Endodermal cell (in vitro differentiated cells): ENCODE measurements at places on chromosomes 4 and X. TPM values are rescaled to one million over a fixed set of nuclear protein-coding genes. Genes with fewer than 3 reads are reported as not detected.
A peak's percentile ranks its signal among the peaks of the same experiment; 100 is the strongest.

Gene FOXP3
- 0.28 to 0.53 TPM (median 0.34 TPM) in 3 replicates for total RNA-seq

Gene FRMD7
- not detected in 3 replicates for total RNA-seq

Gene ETDA
- total RNA-seq, result not detected in 2 replicates

- H3K4me1 ChIP-seq, result peaks cover 14% of the 10 kb centered on the region
- no peaks in the 10 kb centered on the region for H3K27me3 ChIP-seq
- H3K27ac ChIP-seq, result no peak overlapping the region
- H3K4me3 ChIP-seq, result no peak overlapping the region
Measured at GRCh38 chr4:147518086-147518485, 37.2 kb downstream of the EDNRA start.

DNA sequence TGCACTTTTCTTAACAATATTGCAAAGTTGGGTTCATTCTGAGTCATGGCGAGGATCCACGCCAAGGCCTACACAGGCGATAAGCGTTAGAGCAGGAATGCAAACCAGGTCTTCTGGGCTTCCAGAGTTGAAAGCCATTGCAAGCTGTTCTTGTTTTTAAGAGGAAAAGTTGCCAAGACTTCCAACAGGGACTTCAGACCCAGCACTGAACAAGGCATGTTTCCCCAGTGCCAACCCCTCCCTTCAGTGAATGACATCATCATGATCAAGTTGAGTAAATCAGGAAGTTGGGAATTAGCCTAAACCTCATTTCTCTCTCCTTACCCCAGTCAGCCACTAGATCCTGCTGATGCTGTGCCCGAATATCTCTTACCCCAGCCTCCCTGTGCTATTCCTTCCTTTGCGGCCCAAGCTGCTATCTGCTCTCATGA, 355.1 kb downstream of the HS3ST1 start:
- peak; percentile 54 for DNase-seq
- H3K27me3 ChIP-seq, result no peaks in the 10 kb centered on the region
- peaks cover 9% of the 10 kb centered on the region for H3K4me1 ChIP-seq
- H3K36me3 ChIP-seq, result no peaks in the 10 kb centered on the region
- no peak overlapping the region for H3K4me3 ChIP-seq
- H3K27ac ChIP-seq, result no peak overlapping the region

DNA sequence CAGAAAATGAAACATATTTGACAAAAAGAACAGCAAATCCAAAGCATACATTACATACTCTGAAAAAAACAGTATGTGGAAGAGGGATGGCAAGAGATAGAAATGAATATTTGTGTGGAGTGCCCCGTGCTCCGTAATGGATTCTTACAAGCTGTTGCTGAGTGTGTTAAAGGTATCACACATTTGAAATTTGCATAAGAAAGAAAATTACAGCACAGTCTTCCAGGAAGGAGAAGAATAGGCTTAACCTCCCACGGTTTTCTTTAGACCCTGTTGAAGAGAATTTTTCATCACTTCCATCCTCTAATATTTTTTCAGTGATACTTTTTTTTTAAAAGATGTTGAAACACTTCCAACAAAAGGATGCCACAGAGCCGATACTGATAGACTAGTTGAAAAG, 1489.4 kb downstream of the RAPGEF2 start:
- no peak for DNase-seq
- no peaks in the 10 kb centered on the region for H3K4me1 ChIP-seq
- H3K27me3 ChIP-seq, result no peaks in the 10 kb centered on the region
- no peak overlapping the region for H3K27ac ChIP-seq
- no peak overlapping the region for H3K4me3 ChIP-seq

- H3K4me3 ChIP-seq, result no peak overlapping the region
- H3K4me1 ChIP-seq, result no peaks in the 10 kb centered on the region
- H3K27ac ChIP-seq, result no peak overlapping the region
Measured at GRCh38 chr4:54318904-54319303, 89.8 kb downstream of the PDGFRA start.

- peaks cover 3% of the 10 kb centered on the region for H3K36me3 ChIP-seq
- DNase-seq, result no peak
- no peaks in the 10 kb centered on the region for H3K27me3 ChIP-seq
- H3K27ac ChIP-seq, result no peak overlapping the region
- no peaks in the 10 kb centered on the region for H3K4me1 ChIP-seq
Measured at GRCh38 chr4:88734403-88734949, 36.8 kb upstream of the NAP1L5 start.

GRCh38 chr4:180827232-180828009, 1415.8 kb upstream of the TENM3 start:
- H3K27ac ChIP-seq, result no peak overlapping the region
- H3K36me3 ChIP-seq, result no peaks in the 10 kb centered on the region
- no peaks in the 10 kb centered on the region for H3K27me3 ChIP-seq
- DNase-seq, result peak; percentile 48

GRCh38 chrX:150790021-150790420, 96.8 kb downstream of the MTMR1 start:
- no peak for DNase-seq
- H3K4me3 ChIP-seq, result no peak overlapping the region
- peaks cover 5% of the 10 kb centered on the region for H3K36me3 ChIP-seq
- H3K4me1 ChIP-seq, result peaks cover 2% of the 10 kb centered on the region
- H3K27me3 ChIP-seq, result no peaks in the 10 kb centered on the region

- DNase-seq, result no peak
- H3K4me3 ChIP-seq, result no peak overlapping the region
- H3K36me3 ChIP-seq, result no peaks in the 10 kb centered on the region
- H3K27ac ChIP-seq, result no peak overlapping the region
- H3K4me1 ChIP-seq, result no peaks in the 10 kb centered on the region
Measured at GRCh38 chrX:102833136-102833535, 103.9 kb upstream of the RAB40AL start.

GRCh38 chr4:157225096-157225495, 4.6 kb downstream of the GRIA2 start:
- H3K27me3 ChIP-seq, result peaks cover 52% of the 10 kb centered on the region
- no peaks in the 10 kb centered on the region for H3K36me3 ChIP-seq
- H3K27ac ChIP-seq, result no peak overlapping the region
- DNase-seq, result no peak
- H3K4me3 ChIP-seq, result no peak overlapping the region
